Urinary bladder (tissue), 4 donors: ENCODE measurements at places on chromosomes 13 and 19. TPM values are rescaled to one million over a fixed set of nuclear protein-coding genes. Genes with fewer than 3 reads are reported as not detected.

DNA sequence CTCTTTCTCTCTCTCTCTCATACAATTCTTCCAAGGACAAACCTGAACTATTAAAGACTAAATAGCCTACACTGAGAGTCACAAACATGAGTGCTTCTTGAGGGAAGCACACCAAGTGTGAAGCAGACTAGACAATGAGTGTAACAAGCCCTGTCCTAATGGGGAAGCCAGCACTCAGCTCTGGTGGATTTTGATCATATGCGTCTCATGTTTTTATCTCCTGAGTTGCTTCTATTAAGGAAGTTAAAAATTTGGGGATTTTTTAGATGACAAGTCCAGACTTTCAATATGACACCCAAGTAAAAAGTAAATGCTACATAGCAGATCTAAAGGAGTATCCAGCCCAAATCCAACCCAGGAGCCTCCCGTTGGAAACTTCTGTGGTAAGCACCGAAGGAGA lies 437.8 kb downstream of the RFC3 start:
- no peak for DNase-seq

Gene SULT2A1
- polyA plus RNA-seq: 0.68 TPM

Gene BICRA
- polyA plus RNA-seq: 10.9 TPM

Gene SIGLEC12
- polyA plus RNA-seq: 0.37 TPM
